ENCODE measurements at places on chromosomes 4 and X. TPM values are rescaled to one million over a fixed set of nuclear protein-coding genes. Genes with fewer than 3 reads are reported as not detected.

ALPK1 gene
- 19.0 TPM for total RNA-seq

SCML1 gene
- total RNA-seq: 10.1 TPM

ARSD gene
- total RNA-seq: 17.9 TPM

XK gene
- 0.62 TPM for total RNA-seq

CSTF2 gene
- 60.9 TPM for total RNA-seq

PAGE2B gene
- total RNA-seq: not detected

KLHL13 gene
- total RNA-seq: 5.3 TPM

ZAR1 gene
- not detected for total RNA-seq

ETDA gene
- total RNA-seq: not detected

COL4A6 gene
- total RNA-seq: 157 TPM

PLS3 gene
- 104 TPM for total RNA-seq
